Type B pancreatic cell (in vitro differentiated cells): ENCODE measurements at places on chromosomes 12 and 14.

DNA sequence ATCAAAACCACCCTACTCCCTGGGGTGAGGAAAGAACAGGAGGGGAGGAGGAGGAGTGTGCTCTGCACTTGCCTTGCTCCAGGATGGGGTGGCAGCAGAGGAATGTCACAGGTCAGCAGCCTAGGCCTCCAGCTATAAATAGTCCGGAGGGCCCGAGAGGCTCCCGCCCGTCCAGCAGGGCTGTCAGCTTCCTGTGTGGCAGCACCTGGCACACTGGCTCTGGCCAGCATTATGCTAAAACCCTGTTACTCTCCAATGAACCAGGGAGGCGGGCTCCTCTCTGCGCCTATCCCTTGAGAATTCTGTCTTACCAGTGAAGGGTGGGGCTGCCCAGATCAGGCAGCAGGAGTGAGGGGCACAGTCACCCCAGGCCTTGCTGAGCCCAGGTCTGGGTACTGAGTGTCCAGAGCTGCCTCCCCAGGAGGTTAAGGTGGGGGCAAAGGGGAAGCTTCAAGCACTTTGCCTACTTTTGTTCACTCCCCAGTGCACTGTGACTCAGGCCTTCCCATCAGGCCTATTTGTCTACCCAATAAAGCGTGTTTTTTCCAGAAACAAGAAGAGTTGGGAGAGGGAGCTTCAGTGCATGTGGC is 1.2 kb upstream of the COX14 start:
- DNase-seq: no peak

DNA sequence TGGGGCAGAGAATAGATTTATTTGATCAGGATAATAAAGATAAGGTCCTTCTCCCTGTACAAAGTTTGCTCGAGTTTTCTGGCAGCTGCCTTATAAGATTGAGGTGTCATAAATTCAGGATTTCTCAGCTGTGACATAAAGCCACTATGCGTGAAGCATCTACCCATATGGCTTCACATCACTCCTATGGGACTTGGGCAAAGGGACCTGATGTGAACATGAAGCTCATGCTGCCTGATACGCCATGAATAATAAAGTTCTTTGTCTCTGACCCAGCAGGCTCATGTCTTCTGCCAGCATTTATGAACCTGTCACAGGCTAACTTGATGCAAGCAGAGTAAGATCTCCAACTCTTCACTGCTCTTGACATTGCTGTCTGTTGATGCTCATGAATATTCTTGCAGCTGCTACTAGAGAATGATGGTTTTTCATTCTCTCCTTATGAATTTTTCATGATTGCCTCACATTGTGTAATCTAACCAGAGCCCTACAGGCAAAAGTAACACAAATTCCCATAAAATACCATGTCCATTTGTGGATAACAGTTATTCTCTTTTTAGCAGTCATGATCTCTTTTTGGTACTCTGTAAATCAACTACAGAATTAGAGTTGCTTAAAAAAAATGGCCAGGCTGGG is 49.0 kb upstream of the CPNE8 start:
- DNase-seq: no peak

GRCh38 chr12:32457251-32458025 is 58.1 kb downstream of the FGD4 start:
- DNase-seq: no peak

GRCh38 chr14:49206828-49207227 is 379.4 kb downstream of the RPS29 start:
- DNase-seq: no peak

DNA sequence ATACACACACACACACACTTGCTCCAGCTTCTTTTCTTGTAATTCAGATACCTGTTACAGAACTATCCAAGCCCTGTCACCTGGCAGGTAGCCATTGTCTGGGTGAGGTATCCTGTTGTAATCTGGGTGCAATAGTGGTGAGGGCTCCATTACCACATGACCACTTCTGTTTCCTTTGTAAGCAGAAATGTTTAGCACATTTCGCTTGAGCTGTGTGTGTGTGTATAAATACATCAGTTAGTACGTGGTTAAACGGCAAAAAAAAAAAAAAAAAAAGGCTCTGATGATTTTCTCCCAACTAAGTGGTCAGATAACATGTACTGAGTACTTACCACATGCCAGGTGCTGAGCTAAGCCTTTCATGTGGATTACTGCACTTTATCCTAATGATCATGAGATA is 129.3 kb upstream of the SSTR1 start:
- DNase-seq: no peak

DNA sequence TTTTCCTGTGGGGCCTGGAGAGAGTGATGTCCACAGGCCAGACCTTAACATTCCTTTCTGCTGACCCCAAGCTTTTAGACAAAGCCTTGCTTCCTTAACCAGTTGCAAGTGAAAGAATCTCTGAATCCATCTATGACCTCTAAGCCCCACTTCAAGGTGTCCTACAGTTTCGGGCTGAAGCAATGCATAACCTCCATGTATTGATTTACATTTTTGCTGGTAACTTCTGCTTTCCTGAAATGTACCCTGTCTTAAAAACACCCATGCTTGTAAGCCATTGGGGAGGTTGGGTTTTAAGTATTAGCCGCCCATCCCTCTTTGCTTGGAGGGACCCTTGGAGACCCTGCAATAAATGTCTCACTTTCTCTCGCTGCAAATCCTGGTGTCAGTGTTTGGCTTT is 190.6 kb downstream of the VRK1 start:
- no peak for DNase-seq

GRCh38 chr14:90774316-90774715 is 41.9 kb downstream of the TTC7B start:
- no peak for DNase-seq

GRCh38 chr12:121634836-121635235 is 8.5 kb downstream of the ORAI1 start:
- DNase-seq: no peak

DNA sequence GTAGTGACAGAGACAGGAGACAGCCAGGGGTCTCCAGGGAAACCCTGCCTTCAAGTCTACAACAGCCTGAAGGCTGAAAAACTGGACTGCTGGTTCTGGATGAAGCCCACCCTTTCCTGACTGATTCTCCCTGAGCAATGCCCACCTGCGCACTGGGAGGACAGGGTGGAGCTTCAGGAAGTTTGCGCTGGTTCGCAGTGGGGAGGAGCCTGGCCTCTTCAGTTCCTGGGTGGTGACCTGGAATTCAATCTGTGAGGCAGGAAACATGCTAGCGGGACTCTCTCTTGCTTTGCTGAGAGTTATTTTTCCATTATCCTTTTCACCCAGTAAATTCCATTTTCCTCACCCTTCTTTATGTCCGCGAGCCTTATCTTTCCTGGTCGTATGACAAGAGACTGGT is 600.8 kb downstream of the TRHDE start:
- no peak for DNase-seq

DNA sequence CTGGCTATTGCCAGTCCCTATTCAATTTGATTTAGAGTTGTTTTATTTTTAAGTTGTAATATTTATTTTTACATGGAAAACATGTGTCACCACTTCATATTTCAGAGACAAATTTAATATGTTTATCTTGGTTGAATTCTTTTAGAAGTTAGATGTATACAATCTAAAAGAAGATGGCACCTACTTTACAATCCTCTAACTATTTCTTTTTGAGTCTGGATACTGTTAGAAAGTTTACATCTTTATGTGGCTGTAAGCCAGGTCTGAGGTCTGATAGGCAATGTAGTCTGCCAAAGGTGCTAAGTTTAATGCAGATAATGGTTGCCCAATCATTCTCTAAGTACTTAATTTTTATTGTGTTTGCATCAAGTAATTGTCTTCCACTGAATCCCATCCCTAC is 7.2 kb upstream of the LMO3 start:
- no peak for DNase-seq

DNA sequence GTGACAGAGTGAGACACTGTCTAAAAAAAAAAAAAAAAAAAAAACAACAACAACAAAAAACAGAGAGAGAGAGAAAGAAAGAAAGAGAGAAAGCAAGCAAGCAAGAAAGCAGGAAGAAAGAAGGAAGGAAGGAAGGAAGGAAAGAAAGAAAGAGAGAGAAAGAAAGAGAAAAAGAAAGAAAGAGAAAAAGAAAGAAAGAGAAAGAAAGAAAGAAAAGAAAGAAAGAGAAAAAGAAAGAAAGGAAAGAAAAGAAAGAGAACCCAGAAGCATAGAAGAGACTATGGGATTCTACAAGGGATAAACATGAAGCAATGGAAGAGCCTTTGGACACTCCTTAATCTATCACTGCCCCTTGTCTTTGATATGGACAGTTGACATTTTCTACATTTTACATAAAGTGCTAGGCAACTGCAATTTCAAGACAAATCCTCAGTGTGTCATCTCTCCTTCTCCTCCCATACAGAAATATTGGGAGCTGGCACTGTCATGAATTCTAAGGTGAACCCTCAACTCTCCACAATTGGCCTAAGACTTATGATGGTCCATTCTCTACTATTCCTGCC is 151.9 kb upstream of the CPM start:
- no peak for DNase-seq

DNA sequence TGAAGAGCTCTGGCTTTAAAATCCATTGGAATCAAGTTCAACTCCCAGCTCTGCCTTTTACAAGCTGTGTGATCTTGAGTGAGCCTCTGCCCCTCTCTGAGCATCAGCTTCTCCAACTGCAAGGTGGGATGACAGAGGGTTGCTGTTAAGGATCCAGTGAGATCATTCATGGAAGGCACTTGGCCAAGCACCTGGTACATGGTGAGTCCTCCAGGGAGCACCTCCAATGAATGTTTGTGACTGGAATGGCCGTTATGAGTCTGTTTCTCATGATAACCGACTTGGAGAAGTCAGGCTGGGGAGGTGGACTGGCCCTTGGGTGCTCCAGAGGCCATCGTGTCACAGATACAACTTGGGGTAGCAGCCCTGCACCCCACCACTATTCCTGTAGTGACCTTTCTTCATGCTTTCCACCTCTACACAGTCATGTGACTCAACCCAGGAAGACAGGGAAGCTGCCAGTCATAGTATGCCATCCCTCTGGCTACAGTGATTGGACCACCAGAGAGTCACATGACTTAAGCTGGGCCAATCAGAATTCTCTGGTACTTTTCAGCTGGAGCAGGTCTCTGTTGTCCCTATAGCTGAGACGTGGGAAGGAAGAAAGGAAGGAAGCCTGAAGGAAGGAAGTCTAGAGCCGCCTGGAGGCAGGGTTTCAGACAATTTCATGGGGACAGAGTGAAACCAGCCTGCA is 146.5 kb upstream of the MYL2 start:
- no peak for DNase-seq

- DNase-seq: no peak
These were observed 79.7 kb downstream of the SAMD4A start for GRCh38 chr14:54646626-54647025.

DNA sequence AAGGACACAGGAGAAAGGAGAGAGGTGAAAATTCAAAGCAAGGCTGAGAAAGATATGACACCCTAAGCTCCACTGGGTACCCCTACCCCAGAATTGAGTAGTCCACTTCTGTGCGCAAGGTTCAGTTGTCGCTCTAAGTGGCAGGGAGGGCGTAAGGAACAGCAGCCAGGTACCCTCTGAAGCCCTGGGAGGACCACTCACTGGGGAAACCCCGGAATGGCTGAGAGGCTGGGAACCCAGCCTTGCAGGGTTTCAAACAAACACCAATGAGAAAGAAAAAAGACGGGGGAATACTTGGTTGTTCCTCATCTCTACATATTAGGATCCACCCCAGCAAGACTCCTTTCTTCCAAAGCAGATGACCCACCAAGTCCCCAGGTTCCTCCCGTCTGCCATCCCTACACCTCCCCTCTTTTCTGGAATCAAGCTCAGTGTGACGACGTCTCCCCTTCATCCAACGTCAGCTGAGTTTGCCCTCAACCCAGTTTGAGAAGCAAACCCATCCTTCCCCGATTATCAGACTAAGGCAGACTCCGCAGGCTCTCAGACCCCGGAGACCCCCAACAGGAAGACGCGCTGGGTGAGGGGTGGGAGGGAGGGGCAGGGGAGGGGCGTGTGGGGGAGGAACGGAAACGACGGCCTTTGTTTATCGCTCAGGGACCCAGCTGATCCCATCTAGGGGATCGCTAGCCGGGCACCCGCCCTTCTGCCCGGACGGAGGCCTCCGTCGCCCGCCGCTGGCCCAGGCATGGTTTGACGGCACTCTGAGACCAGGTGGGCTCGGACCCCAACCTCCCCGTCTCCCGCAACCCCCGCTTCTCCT is 795 bp downstream of the LMBR1L start:
- no peak for DNase-seq

DNA sequence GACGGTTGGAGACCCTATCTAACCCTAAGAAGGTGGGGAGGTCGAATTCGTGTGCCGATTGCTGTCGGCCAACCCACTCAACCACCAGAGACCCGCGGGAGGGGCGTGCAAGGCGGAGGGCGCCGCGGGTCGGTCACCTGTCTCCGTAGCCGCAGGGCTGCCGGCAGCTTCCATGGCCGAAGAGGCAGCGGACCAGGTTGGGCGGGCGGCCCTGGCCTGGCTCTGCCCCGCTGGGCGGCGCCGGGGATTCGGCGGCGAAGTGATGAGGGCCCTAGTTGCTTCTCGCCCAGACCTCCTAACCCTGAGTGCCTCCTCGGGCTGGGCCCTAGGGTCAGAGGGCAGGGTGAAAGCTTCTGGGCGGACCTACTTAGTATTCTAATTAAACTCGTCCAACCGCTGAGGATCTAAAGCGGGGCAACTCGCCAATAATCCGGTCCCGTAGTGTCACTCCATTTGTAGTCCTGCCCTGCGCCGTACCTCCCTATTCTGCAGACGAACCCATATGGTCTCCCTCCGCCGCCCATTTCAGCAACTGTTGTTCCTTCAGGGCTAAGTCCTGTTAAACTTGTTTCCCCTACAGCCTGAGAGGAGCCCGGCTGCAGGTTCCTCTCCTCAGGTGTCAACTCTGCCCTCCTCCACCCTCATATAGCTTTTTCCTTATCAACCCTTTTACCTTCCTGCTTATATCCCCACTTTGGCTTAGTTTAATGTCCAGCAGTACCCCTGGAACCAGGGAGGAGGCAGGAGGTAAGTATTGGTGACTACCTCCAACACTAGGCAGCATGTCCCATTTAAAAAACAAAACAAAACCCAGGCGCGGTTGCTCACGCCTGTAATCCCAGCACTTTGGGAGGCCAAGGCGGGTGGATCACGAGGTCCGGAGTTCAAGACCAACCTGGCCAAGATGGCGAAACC is at the start of gene PYM1:
Gene PYM1, minus strand, starts transcription at position 307 of the 915 bp plus-strand sequence. Its CDS starts 133 bp downstream, at position 174.
- DNase-seq: peak; percentile 75

DNA sequence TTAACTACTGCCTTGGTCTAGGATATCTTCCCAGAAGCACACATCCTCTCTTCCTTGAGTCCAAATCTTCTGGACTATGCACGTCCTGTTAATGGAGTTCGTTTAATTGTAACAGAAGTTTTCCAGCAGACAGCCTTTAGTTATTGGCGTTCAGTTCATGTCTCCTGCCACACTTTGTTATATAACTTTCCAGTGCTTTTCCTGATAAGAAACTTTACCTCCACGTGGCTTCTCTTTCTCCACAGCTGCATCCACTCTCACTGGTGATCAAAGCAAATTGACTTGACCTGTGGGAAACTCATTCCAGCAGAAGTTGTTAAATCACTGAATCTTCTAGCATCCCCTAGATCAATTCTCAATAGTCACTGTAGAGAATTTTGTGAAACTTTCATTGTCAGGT is 19.0 kb downstream of the PTPN21 start:
- DNase-seq: no peak
